ENCODE measurements at places on chromosomes 4 and X. TPM values are rescaled to one million over a fixed set of nuclear protein-coding genes. Genes with fewer than 3 reads are reported as not detected.

MAGEA8 gene
- polyA plus RNA-seq = not detected

CRMP1 gene
- polyA plus RNA-seq = 165 TPM

FRMD7 gene
- not detected for polyA plus RNA-seq

GAGE12E gene
- not detected for polyA plus RNA-seq

SPCS3 gene
- 52.9 TPM for polyA plus RNA-seq

RAB33A gene
- 40.4 TPM for polyA plus RNA-seq

RNF175 gene
- 39.2 TPM for polyA plus RNA-seq

CXXC4 gene
- 5.4 TPM for polyA plus RNA-seq

HSPA4L gene
- polyA plus RNA-seq = 136 TPM

TMSB15C gene
- polyA plus RNA-seq = not detected

AFAP1 gene
- polyA plus RNA-seq = 0.98 TPM

ZMAT1 gene
- 17.6 TPM for polyA plus RNA-seq

SSX2B gene
- not detected for polyA plus RNA-seq

TRPC5OS gene
- not detected for polyA plus RNA-seq

GIMD1 gene
- polyA plus RNA-seq = not detected

NXF2B gene
- polyA plus RNA-seq = not detected

PPARGC1A gene
- 7.9 TPM for polyA plus RNA-seq

CD40LG gene
- polyA plus RNA-seq = not detected

ASB12 gene
- polyA plus RNA-seq = not detected

S100G gene
- not detected for polyA plus RNA-seq

GAGE1 gene
- not detected for polyA plus RNA-seq

CXCL10 gene
- polyA plus RNA-seq = not detected

TNMD gene
- not detected for polyA plus RNA-seq

CLDN22 gene
- 0.97 TPM for polyA plus RNA-seq

SPIN2A gene
- polyA plus RNA-seq = not detected

PCSK1N gene
- 25.7 TPM for polyA plus RNA-seq

DMRTC1 gene
- polyA plus RNA-seq = 0.38 TPM

KIT gene
- polyA plus RNA-seq = 1.5 TPM

NHS gene
- polyA plus RNA-seq = 0.74 TPM

NWD2 gene
- 21.9 TPM for polyA plus RNA-seq

GRIA3 gene
- 287 TPM for polyA plus RNA-seq

TLR2 gene
- polyA plus RNA-seq = not detected

CXorf49B gene
- polyA plus RNA-seq = not detected

PAGE2 gene
- not detected for polyA plus RNA-seq

Data from Purkinje cell (primary cell).